ENCODE measurements at places on chromosomes 12 and 14. TPM values are rescaled to one million over a fixed set of nuclear protein-coding genes. Genes with fewer than 3 reads are reported as not detected.

The ADAMTS20 gene
- total RNA-seq = not detected

- H3K4me1 ChIP-seq = no peaks in the 10 kb centered on the region
- no peak overlapping the region for H3K4me3 ChIP-seq
- no peaks in the 10 kb centered on the region for H3K27me3 ChIP-seq
- H3K27ac ChIP-seq = no peak overlapping the region
Observed at GRCh38 chr14:58540749-58541632, 96.8 kb upstream of the DACT1 start.

- no peak for DNase-seq
- peak overlapping the region; percentile 82 for H3K27ac ChIP-seq
- H3K36me3 ChIP-seq = peaks cover 45% of the 10 kb centered on the region
- H3K4me1 ChIP-seq = no peaks in the 10 kb centered on the region
- peak overlapping the region; percentile 84 for H3K4me3 ChIP-seq
Observed at GRCh38 chr12:31326736-31327659, 1.0 kb upstream of the SINHCAF start.

The OR4E2 gene
- not detected for total RNA-seq

The RNFT2 gene
- total RNA-seq = 32.0 TPM

GRCh38 chr12:95548056-95548538, 3.2 kb downstream of the USP44 start:
- no peaks in the 10 kb centered on the region for H3K27me3 ChIP-seq
- H3K4me1 ChIP-seq = peaks cover 27% of the 10 kb centered on the region
- H3K4me3 ChIP-seq = peak overlapping the region; percentile 83
- peak; percentile 70 for DNase-seq
- H3K27ac ChIP-seq = peak overlapping the region; percentile 81

- H3K4me1 ChIP-seq = peaks cover 9% of the 10 kb centered on the region
- no peak overlapping the region for H3K27ac ChIP-seq
- no peak overlapping the region for H3K4me3 ChIP-seq
Observed at GRCh38 chr12:69368171-69368570, 8.6 kb downstream of the YEATS4 start.

The VWF gene
- total RNA-seq = not detected

DNA sequence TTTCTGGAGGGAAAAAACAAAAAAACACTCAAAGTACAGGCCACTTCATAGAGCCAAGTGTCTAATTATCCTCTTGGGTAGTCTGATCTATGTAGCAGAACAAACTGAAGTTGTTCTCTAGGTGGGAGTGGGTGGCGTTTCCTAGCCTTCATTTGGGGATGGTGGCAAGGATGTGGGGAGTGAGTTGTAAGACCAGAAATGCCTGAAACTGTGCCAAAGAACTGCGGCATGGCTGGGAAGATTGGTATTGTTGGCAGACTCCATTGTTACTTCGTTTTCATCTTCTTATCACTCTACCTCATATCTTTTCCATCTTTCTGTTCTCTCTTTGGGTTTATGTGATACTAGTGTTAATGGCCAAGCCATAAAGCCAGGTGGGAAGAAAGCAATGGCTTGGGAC, 177.3 kb upstream of the DDHD1 start:
- H3K4me1 ChIP-seq = no peaks in the 10 kb centered on the region
- peaks cover 35% of the 10 kb centered on the region for H3K27me3 ChIP-seq
- no peak overlapping the region for H3K27ac ChIP-seq

The CCDC177 gene
- not detected for total RNA-seq

DNA sequence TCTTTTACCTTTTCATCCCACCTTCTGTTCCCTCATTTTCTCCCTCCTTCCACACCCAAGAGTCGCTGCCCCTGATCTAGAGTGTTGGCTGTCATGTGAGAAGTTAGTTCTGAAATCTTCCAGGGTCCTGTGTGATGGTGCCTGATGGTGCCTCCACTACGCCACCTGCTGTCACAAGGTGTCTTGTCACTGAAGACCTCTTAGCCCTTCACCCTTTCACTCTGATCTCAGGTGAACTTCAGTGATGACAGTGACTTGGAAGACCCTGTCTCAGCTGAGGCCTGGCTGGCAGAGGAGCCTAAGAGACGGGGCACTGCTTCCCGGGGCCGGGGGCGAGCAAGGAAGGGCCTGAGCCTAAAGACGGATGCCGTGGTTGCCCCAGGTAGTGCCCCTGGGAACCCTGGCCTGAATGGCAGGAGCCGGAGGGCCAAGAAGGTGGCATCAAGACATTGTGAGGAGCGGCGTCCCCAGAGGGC, 7.6 kb upstream of the PFDN5 start:
- no peak overlapping the region for H3K4me3 ChIP-seq
- DNase-seq = peak; percentile 36
- H3K4me1 ChIP-seq = no peaks in the 10 kb centered on the region
- no peak overlapping the region for H3K27ac ChIP-seq
- peaks cover 23% of the 10 kb centered on the region for H3K36me3 ChIP-seq

GRCh38 chr12:22229652-22230279, 104.7 kb downstream of the ST8SIA1 start:
- H3K27me3 ChIP-seq = no peaks in the 10 kb centered on the region
- no peak for DNase-seq

DNA sequence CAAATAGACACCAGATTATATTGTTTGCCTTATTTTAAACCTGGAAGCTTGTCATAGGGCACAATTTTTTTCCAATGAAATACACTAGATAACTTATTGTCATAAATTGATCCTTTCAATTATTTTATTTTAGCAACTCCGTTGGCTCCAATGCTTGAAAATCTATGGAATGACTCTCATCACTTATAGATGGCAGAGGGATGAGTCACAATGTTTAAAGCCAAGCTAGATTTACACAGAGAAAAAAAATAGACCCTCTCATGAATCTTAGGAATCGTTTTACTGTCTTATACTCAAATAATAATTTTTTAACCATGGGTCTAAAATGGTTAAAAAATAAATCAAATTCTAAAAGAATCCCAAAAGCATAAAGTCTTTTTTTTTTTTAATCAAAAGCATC, 1276.6 kb upstream of the FLRT2 start:
- DNase-seq = no peak
- H3K27ac ChIP-seq = no peak overlapping the region
- H3K4me1 ChIP-seq = no peaks in the 10 kb centered on the region

DNA sequence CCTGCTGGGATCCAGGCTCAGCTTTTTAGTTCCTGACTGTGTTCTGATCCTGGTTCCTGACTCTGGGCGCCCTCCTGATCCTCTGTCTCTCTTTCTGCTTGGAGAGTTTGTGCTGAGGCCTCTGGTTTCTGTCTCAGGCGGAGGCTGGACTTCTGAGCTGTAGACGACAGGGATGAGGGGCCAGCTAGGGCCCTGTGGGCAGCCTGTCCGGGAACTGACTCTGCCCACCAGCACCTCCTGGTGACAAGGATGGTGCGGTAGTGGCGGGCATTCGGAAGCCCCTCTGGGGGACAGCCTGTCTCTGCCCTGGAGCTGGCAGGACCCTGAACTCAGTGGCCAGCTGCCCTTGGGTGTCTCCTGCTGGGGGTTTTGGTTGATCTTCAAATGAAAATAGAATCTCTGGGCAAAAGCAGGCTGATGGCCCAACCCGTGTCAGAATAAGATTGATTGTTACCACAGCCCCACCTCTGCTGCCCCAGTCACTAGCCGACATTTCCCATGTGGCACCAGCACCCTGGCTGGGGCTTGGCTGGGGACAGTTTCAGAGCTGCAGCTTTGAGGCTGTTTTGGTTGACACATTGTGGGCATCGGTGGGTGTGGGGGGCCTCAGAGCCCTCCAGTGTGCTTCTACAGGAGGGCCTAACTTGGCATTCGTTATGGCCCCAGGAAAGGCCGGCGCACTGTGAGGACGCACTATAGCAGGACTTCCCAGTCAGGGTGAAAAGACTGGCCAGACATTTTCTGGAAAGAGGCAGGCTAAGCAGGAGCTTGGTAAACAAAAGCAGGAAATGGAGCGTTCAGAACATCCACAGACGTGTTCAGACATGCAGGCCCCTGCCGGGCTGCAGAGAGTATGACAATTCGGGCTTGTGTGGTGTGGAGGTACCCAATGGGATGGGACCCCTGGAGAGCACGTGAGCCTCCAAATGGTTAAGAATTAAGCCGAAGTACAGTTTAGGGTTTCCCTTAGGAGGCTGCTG, 16.2 kb downstream of the KRT80 start:
- no peaks in the 10 kb centered on the region for H3K27me3 ChIP-seq
- H3K4me3 ChIP-seq = no peak overlapping the region
- H3K27ac ChIP-seq = peak overlapping the region; percentile 24

The TMEM30B gene
- 79.2 TPM for total RNA-seq

The ATP5MC2 gene
- total RNA-seq = 169 TPM

DNA sequence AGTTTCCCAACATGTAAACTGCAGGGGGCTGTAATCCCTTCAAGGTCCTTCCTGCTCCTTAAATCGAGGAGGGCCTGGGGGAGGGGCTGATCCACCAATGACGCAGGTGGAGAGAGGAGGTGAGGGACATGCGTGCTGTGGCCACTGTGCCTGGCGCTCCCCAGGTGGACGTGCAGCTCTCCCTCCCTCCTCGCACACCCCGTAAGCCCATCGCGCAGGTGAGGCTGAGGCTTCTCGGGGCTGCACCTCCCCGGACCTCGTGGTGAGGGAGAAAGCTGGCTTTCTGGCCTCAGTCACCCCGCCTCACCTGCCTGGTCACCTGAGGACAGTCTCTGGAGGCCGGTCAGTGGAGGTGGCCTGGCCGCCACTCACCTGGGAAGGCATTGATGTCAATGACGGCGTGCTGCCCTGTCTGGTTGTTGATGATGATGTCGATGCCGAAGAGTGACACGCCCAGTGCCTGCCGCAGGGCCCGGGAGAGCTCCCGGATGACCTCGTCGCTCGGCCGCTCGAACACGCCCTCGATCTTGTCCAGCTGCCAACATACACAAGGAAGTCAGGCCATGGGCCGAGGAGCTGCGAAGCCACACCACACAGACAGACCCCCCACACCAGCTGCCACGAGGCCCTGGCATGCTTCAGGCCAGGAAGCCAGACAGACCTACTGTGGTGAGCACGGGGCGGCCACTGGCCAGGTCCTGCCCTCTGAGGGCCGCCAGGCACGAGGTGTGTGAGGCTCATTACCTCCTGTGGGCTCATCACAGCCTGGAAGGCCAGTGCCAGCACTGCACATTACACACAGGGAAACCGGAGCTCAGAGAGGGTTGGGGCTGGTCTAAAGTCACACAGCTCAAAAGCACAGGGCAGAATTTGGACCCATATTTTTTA, 23.3 kb downstream of the CHGA start:
- H3K36me3 ChIP-seq = peaks cover 57% of the 10 kb centered on the region
- peaks cover 16% of the 10 kb centered on the region for H3K4me1 ChIP-seq
- H3K27ac ChIP-seq = peak overlapping the region; percentile 86
- H3K27me3 ChIP-seq = no peaks in the 10 kb centered on the region
- peak overlapping the region; percentile 2 for H3K4me3 ChIP-seq
- peak; percentile 92 for DNase-seq

DNA sequence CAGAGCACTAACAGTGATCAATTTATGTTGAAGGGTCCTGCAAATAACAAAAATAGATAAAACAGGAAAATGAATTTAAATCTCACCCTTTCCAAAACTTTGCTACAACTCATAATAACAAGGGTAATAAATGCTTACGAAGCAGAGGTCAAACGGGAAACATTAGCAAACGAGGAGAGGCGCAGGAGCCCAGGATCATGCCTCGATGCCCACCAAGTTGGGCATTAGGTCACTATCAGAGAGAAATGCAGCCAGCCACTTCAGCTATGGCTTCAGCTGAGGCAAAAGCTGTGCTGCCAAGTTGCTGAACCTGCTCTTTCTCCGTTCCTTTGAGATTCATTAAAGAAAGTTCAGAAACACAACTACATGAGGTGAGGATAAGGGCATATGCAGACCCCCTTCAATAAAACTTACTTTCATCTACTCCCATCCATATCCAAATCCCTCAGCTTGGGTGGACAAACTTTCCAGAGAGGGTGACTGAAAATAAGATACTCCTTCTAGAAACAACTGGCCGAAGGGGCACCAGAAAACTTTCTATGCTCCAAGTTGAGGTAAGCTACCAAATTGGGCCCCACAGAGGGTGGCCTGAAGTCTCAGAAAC, 7.9 kb downstream of the NKX2-1 start:
- no peaks in the 10 kb centered on the region for H3K36me3 ChIP-seq
- no peak overlapping the region for H3K4me3 ChIP-seq
- H3K4me1 ChIP-seq = no peaks in the 10 kb centered on the region
- peaks cover 100% of the 10 kb centered on the region for H3K27me3 ChIP-seq
- no peak overlapping the region for H3K27ac ChIP-seq
- DNase-seq = no peak

The LTBP2 gene
- total RNA-seq = 4.3 TPM

DNA sequence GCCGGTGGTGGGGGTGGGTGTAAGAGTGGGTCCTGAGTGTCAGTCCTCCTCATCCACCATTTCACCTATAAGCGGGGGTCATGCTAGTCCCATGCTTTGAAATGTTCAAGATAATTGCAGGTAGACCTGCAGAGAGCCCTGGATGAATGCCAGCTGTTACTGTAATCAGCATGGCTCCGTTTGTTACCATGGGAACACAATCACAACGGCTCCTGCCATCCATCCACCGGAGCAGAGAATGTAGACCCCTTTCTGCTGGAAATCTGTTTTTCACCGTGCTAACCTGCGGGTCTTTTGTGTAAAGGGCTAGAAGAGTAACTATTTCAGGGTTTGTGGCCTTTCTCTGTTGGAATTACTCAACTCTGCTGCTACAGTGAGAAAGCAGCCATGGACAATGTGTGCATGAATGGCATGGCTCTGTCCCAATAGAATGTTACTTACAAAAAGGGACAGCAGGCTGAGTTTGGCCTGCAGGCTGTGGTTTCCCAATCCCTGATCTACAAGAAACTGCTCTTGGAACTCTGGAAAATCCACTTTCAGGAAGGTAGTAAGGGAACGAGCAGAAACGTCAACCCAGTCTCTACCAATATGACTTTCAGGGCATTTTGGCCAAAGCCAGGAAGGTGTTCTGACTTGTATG, 36.1 kb downstream of the KCTD10 start:
- no peaks in the 10 kb centered on the region for H3K27me3 ChIP-seq
- H3K27ac ChIP-seq = no peak overlapping the region
- no peak for DNase-seq
- no peaks in the 10 kb centered on the region for H3K36me3 ChIP-seq

DNA sequence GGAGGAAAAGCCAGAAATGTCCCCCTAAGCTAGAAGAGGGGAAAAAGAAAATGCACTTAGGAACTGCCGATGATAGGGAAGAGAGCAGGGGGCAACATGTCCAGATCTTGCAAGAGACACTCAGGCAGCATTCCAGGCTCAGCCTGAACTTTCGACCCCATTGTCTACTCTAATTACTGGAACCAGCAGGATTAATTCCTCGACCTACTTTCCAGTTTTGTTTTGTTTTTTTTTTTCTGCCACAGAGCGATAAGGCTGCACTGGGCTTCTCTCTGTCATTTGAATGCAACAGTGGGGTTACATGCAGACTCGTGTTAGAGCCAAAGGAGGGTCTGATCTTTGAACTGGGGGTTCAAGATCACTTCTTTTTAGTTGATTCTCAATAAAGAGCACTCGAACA, 68.7 kb upstream of the MED13L start:
- DNase-seq = no peak
- peaks cover 40% of the 10 kb centered on the region for H3K27me3 ChIP-seq
- no peak overlapping the region for H3K4me3 ChIP-seq
- no peak overlapping the region for H3K27ac ChIP-seq

GRCh38 chr14:102258136-102258535, 46.8 kb downstream of the MOK start:
- H3K4me3 ChIP-seq = no peak overlapping the region
- peak overlapping the region; percentile 28 for H3K27ac ChIP-seq
- H3K4me1 ChIP-seq = peaks cover 47% of the 10 kb centered on the region
- H3K36me3 ChIP-seq = peaks cover 56% of the 10 kb centered on the region

- no peak for DNase-seq
- no peak overlapping the region for H3K27ac ChIP-seq
- H3K36me3 ChIP-seq = no peaks in the 10 kb centered on the region
Observed at GRCh38 chr12:110597885-110598284, 14.8 kb upstream of the PPTC7 start.

Data from Calu3 (cell line).